Activated CD4-positive, alpha-beta T cell treated with anti-CD3 and anti-CD28 coated beads for 4 hours (primary cell): ENCODE measurements at places on chromosomes 7 and 10.

DNA sequence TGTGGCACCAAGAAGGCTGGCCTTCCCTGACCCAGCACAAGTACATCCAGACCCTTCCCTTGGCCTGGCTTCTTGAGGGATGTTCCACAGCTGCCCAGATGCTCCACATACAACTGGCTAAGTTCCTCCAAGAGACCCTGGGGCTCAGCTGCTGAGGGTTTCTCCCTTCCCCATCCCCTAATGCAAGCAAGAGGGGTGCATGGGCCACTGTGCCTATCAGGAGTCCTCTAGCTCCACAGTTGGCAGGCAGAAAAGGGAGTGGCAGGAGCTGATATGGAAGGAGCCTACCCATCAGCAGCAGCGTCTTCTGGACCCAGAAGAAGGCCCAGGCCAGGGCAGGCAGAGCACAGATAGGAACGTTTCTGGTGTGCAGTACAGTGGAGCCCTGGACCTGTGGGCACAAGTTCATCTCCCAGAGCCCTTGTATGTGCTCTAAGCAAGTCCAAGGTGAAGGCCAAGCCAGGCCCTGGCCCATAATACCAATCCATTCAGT, 26.2 kb downstream of the VSIR start:
- DNase-seq, result no peak

DNA sequence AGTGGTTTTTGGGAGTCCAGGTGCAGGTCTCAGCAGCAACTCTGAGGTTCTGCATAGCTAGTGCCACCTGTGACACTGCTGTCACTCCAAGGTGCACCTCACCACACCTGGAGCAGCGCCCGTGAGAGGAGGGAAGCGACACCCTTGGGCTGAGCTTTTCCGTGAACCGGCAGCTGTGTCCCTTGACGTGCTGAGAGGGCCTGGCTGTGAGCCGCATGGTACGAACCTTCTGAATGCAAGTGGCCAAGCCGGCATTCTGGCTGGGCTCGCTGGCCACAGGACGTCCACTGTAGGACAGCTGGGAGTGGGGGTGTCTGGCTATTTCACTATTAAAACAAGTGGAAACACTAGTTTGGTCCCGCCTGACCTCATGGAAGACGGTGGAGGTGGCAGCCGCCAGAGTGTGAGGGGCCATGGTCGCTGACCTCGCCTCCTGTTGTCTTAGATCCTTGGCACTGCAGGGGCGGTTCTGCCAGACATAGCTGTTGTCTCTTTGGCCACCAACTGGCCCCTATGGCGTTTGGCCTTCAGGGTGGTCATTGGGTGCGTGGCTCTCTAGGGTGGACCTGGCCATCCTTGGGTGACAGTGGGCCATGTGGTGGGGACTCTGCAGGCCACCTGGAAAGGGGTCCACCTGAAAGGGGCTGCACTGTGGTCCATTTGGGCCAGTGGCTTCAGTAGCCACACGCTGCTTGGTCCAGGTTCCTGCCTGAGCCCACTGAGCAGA, 12.9 kb downstream of the INPP5A start:
- no peak for DNase-seq

DNA sequence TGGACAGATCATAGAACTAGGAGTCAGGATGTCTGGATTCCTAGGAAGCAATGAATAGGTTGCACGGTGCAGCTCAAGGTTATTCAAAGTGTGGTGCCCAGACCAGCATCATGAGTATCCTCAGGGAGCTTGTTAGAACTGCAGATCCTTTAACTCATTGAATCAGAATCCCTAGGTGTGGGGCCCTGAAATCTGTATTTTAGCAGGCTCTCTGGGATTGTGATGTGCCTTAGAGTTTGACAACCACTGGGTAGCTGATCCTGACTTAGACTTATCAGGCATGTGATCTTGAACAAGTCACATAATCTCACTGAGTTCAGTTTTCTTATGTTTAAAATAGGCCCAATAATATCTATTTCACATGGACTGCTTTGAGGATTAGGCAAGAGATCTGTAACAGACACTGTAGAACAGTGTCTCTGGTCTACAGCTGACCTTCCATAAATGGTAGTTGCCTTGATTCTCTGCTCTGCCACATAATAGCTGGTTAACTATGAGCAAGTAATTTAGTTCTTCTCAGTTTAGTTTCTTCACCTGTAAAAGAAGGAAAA, 46.4 kb upstream of the ATRNL1 start:
- DNase-seq, result no peak

- DNase-seq, result no peak
Measured at GRCh38 chr10:22621726-22622125, 92.7 kb downstream of the PIP4K2A start.

DNA sequence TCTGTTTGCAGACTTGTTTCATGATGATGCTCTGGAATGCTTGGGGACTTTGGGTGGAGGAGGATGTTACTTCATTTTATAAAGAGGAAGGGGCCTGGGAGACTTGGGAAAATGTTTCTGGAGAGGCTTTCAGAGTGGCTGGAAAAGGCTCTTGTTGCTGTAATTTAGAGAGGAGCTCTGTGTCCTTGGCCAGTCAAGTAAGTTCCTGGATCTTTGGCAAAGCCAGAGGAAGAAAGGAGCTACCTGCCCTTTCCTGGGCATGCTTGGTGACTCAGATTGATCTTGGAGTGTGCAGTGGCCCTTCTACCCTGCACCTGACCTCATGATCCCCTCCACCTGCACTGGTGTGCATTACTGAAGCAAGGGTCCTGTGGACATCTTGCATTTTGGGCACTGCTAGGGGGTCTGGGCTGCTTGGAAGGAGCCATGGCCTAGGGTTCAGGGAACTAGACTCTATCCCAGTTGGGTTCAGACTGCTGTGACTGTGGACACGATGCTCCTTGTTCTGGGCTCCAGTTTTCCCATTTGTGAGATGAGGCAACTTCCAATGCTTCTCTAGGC, 56.1 kb downstream of the ADCYAP1R1 start:
- no peak for DNase-seq

DNA sequence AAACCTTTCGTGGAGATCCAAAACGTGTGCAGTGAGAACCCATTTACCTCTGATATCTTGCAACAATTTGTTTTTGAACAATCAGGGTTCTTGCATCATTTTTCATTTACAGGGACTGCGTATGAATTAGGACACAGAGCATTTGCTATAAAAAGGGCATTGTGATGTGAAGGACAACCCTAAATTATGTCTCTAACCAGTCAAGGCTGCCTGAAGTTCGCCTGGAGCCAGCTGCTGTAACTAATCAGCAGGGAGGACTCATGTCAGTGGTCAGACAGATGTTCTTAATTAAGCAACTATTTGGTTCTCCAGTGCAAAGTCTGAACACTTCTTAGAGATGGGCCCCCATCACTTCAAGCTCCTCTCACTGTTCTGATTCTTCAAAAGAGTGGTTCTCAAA, 674.8 kb downstream of the KCNMA1 start:
- DNase-seq, result no peak

DNA sequence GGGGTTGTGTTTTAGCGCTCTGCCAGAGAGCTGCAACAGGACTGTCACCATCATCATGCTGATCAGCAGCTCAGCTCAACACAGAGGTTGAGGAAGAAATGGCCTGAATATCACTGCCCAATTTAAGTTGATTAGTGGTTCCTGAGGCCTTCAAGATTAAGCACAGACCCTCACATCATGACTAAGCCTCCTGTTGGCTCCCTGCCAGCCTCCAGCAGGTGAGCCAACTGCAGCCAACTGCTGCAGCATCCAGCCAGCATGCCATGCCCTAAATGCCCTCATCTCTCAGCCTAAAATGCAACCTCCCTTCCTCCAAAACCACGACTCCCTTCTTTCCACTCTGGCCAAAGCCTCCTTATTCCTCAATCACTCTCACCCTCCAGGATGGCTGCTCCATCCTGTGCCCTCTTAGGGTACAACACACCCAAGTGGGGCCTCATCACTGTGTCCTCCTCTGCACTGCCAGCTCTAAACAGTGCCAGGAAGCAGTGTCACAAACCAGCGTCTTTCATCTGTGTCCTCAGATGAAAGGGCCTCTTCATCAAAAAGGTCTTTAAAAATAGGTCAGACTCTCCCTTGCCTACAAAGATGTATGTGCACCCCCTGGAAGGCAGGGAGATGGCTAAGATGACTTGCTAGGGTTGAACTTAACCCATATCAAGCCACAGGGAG, 259.3 kb downstream of the ZEB1 start:
- DNase-seq, result no peak

GRCh38 chr10:14106828-14107227, 223.9 kb downstream of the FRMD4A start:
- no peak for DNase-seq

GRCh38 chr7:73354821-73355220, 26.9 kb downstream of the FKBP6 start:
- DNase-seq, result no peak

DNA sequence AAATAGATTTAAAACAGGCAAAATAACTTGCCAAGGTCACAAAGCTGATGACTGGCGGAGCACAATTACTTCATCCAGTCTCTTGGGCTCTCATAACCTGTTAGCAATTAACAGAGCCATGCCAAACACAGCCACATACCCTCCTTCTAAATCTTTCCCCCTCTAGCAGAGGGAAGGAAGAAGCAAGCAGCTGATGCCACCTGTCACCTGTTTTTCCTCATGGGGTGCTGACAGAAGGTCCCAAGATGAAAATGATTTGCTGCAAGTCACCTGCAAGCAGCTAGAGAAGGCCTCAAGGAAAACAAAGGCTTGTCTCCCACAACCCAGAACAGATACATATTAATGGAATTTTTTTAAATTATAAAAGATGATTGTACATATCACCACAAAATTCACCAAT, 117.8 kb downstream of the GFRA1 start:
- no peak for DNase-seq

- no peak for DNase-seq
Measured at GRCh38 chr10:126969310-126969709, 64.1 kb downstream of the DOCK1 start.

DNA sequence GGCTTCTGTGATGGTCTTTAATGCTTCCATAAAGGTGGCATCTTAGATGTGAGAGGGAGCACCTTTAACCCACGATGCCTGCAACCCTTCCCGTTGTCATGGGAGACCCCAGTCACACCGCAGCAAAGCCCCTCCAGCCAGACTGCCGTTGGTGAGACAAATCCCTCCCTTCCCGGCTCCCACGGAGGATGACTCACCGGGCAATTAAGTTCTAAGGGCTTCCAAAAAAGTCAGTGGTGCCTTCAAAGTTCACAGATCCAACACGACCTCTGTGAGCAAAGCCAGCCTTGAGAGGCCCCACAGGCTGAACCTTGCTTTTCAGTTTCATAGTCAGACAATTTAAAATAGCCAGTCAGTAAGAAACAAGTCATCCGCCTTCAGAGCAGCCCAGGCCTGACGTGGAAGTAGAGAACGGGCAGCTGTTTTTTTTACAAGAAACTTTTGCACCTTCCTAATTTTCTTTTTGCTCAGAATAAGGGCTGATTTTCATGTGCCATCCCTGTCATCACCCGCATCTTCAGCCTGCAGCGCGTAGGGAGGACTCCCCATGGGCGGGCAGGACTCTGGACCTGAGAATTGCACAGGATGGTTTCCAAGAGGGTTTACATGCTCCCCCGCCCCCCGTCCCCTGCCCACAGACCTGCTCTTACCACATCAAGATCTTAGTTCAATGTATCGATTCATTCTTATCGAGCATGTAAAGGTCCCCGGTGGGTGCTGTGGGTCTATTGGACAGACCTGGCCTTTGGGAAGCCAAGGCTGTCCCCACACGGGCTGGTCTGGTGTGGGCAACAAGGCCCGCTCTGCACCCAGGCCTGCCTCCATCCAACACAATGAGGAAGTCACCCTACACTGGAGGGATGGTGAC, 333.9 kb downstream of the DNAJB6 start:
- DNase-seq, result no peak

DNA sequence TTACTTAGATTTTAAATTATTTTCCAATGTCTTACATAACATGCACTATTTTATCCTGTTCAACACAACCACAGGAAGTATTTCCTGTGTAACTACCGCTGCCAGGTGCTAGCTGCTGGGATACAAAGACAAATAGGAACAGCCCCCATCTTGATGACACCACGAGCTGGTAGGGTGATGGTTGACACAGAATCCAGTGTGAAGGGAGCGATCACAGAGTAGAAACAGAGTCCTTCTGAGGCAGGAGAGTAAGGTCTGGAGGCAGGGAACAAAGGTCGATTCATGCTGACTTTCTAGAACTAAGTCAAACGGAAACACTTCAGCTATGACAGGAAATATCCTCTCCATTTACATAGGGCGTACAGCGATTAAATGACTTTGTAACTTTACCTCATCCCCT, 232.3 kb downstream of the ADAM12 start:
- DNase-seq, result no peak

DNA sequence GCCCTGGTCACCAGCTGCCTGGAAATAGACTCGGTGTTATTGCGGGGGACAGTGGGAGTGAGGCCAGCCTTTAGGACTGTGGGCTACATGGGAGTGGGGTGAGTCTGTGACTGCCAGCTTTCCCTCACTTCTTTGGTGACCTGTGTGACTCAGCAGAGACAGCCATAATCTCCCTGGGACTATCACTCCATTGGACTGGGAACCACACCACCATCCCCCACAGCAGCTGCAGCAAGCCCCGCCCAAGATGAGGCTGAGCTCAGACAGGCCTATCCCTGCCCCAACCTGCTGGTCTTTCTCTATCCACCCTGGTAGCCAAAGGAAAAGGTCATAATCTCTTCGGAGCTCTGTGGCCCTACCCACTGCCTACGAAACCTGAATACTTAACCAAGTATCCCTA, 263.2 kb downstream of the FZD1 start:
- no peak for DNase-seq

DNA sequence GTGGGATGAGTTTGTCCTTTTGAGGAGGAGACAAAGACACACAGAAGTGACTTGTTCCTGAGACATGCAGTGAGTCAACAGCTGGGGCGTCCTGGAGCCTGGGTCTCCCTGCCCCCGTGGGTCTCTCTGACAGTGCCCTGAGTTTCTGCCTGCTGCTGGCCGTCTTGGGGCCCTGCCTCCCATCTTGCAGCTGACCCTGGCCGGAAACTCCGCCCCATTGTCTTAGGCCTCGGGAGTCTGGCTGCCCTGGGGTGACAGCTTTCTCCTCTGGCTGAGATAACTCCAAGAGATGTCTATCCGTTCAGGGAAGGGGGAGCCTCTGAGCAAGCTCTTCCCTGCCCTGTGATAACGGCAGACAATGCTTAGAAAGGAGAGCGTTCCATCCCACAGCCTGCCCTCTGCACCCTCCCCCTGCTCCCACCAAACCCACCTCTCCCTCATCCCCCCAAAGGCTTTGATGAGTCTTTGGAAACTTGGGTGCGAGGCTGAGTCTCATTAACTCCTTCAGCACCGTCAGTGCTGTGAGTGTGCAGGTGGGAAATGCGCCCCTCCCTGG, 69.5 kb upstream of the PODXL start:
- DNase-seq, result no peak

DNA sequence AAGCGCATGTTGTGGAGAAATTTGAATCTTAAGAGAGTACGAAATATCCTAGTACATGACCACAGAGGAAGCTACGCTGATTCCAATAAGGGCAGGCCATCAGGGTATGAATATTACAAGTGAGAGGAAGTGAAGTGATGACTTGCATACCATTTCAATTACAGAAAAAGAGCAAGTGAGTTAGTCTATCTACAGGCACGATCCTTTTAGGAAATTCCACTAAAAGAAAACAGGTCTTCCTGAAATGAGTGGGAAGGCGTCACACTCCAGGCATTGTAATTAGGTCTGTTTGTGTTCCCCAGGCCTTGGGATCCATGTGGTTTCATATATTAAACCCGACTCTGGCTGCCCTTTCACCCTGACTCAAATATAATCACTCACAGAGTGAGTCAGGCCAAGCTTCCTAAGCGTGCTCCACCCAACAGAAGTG, 152.5 kb downstream of the SEMA3A start:
- DNase-seq, result no peak

GRCh38 chr10:63866747-63867140, 345.5 kb downstream of the REEP3 start:
- DNase-seq, result no peak

GRCh38 chr7:2941216-2941859, 97.2 kb upstream of the GNA12 start:
- DNase-seq, result no peak

GRCh38 chr10:61390851-61391250, 62.3 kb downstream of the TMEM26 start:
- DNase-seq, result no peak
